ENCODE measurements at places on chromosomes 3 and 15.

GRCh38 chr15:59268168-59268851 lies 61.7 kb downstream of the LDHAL6B start:
- no peak for DNase-seq

DNA sequence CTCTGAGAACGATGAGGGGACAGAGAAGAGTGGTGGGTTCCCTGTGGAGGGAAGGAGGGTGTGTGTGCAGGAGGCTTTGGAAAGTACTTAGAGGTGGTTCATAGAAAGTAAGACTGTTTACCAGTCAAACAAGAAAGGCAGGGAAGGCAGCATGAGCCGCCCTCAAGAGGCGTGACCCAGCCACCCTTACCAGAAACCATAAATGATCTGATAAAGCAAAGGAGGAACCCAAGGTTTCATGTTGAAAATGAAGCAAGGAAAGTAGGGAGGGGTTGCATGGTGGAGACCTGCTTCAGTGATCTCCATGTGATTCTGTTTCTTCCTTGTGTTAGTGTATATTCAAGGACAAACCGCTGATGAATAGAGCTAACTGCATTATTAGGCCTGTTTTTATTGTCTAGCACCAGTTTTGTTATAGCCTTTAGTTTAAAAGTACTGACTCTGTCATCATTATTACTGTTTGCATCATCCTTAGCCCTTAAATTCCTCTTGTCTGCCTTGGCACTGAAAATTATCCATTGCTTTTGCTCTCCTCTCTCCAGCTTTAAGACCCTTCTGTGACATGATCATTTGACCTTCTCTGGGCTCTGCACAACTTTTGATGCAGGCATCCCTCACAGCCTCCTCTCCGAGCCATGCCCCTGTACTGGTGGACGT lies 96.1 kb downstream of the STAC start:
- DNase-seq = no peak

DNA sequence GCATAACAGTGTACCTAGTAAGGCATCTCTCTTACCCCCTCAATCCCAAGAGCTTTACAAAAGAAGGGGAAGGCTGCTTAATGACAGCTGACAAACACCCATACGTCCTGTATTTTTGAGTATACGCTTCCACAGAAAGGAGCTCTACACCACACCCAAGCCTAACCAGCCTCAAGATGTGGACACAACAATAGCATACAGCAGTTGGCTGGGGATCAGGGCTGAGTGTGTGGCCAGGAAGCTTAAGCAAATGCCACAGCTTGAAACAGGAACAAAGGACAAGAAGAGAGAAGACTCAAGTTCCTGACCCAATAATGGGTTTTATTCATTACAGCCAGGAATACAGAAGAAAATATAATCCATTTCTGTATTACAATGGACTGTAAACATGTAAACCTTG lies 6.9 kb downstream of the HEXA start:
- no peak for DNase-seq

DNA sequence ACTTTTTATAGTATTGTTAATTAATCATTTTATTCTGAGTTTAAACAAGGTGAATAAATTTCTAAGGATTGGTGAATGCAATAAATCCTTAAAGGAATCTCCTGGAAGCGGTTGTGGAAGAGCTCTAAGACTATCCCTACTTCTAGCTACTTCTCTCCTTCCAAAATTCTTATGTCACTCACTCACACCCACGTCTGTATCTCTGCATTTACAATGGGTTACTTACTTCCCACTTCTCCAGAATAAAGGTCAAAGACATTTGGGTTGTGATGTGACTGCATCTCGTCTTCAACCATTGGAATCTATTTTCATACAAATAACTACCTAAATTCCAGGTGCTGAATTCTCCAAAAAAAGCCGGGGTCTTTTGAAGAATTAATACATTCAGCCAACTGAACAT lies 234.2 kb upstream of the MDFIC2 start:
- DNase-seq = no peak

DNA sequence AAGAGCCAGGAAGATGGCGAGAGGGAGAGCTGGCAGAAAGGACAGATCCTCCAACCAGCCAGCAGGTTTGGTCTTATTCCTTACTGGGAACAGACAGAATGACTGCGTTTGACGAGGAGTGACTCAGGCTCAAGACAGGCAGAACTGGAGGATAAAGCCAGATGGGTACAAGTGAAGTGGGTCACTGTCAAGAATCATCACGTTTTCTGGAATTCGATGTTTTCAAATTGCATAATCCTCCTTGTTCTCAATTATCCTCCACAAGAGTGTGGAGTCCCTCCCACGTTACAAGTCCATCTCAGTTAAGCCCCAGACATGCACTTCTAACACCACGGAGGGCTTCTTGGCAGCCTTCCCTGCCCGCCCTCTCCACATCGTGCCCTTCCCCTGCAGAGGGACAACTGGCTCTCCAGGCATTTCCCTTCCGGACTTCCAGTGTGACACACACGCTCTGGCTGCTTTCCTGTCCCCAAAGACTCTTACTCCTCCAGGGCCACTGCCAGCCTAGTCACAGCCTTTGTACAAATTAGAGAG lies 183.1 kb downstream of the CHST2 start:
- DNase-seq = no peak

- no peak for DNase-seq
Measured at GRCh38 chr3:189839576-189839975, 208.4 kb downstream of the TP63 start.

GRCh38 chr3:17589888-17590287 lies 152.5 kb downstream of the TBC1D5 start:
- no peak for DNase-seq
